ENCODE measurements at places on chromosomes 5 and 9. TPM values are rescaled to one million over a fixed set of nuclear protein-coding genes. Genes with fewer than 3 reads are reported as not detected.

DNA sequence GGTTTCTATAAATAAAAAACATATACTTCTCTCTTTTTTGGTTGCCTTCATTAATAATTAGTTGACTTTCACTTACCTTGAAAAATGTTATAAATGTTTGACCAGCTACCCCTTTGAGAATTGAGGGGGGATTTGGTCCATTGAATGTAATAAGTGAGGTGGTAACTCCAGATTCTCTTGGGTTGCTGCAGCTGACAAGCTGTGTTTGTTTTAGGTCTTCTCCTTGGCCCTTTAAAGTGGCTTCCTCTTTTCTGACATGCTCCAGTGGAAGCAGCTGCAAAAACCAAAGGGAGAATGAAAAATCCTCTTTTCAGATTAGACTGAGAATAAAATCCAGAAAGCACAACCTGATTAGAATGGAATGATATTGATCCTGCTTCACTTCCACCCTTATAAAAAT is 410.5 kb downstream of the TMEM38B start:
- DNase-seq, result no peak

DNA sequence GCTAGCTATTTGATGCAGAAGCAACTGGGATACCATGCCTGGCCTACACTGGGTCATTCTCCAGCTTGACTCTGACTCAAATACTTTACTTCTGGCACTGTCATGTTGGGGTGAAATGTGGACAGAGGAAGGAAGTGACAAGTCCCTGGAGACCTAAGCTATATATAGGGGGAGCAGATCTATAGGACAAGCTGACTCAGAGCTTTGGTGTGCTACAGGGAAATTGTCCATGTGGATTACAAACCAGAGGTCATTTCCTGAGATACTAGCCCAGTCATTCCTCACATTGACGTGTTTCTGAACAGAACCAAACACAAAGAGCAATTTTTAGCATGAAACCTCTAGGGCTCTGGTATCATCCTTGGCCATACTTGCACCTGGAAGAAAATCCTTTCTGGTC is 531.6 kb upstream of the CLINT1 start:
- DNase-seq, result no peak

DNA sequence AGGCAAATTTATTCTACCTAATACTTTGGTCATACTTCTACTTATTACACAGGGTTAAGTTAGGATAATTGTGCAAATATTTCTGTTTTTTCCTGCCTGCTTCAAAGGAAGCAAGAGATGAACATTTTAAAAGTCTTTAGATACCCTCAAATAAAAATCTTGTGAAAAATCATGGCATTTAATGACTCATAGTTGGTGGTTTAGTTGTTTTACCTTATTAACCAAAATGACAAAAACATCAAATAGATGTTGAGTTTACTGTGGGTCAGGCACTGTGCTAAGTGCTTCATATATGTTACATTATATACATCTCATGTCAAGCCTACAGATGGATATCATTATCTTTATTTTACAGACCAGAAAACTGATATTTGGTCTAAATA is 54.4 kb downstream of the ZNF474 start:
- DNase-seq, result no peak

GRCh38 chr5:112646139-112646936 is 91.3 kb upstream of the APC start:
- DNase-seq, result no peak

GRCh38 chr5:178193251-178193809 is 6.2 kb upstream of the GMCL2 start:
- no peak for DNase-seq

The POU5F2 gene
- 2.2 TPM for total RNA-seq

Measured in liver (tissue), 10 donors.